ENCODE measurements at places on chromosomes 12 and 14. TPM values are rescaled to one million over a fixed set of nuclear protein-coding genes. Genes with fewer than 3 reads are reported as not detected.

Gene CCDC175
- 0.54 TPM for total RNA-seq

Gene OR5AU1
- under 0.01 TPM for total RNA-seq

Gene RFX4
- not detected for total RNA-seq

Gene KLRB1
- under 0.01 TPM for total RNA-seq

Gene GPHN
- total RNA-seq: 8.6 TPM

Gene SLC24A4
- total RNA-seq: 0.54 TPM

Gene CCDC196
- not detected for total RNA-seq

Gene NTS
- not detected for total RNA-seq

Gene RNASE8
- not detected for total RNA-seq
